G401 (cell line): ENCODE measurements at places on chromosomes 5 and 9. TPM values are rescaled to one million over a fixed set of nuclear protein-coding genes. Genes with fewer than 3 reads are reported as not detected.

Gene SNCB
- total RNA-seq, result 0.49 and 1.7 TPM in 2 replicates

Gene PFN3
- total RNA-seq, result not detected in 2 replicates

Gene C8G
- 0.92 TPM in 1 of 2 replicates, not detected in the other for total RNA-seq

Gene PLK2
- total RNA-seq, result 0.51 and 2.4 TPM in 2 replicates

Gene SLC4A9
- total RNA-seq, result not detected in 2 replicates

Gene NEK6
- total RNA-seq, result 26.6 and 41.2 TPM in 2 replicates
